ENCODE measurements at places on chromosomes 2 and 18.

DNA sequence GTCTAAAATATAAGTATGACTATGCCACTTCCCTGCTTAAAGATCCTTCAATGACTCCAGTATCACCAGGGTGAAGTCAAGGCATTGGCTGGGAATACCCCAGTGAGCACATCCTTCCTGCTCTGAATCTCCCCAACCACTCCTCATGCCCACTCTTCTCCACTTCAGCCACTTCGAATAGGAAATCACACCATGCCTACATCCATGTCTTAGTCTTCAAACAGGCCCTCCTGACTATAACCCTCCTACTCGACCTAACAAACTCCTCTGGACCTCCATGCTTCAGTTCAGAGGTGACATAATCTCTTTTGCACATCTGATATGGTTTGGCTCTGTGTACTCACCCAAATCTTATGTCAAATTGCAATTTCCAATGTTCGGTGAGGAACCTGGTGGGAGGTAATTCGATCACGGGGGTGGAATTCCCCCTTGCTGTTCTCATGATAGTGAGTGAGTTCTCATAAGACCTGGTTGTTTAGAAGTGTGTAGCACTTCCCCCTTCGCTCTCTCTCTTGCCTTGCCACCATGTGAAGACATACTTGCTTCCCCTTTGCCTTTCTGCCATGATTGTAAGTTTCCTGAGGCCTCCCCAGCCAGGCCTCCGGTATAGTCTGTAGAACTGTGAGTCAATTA lies 87.8 kb upstream of the TFCP2L1 start:
- H3K36me3 ChIP-seq = peaks cover 45% of the 10 kb centered on the region
- H3K4me3 ChIP-seq = no peak overlapping the region
- H3K4me1 ChIP-seq = no peaks in the 10 kb centered on the region
- no peaks in the 10 kb centered on the region for H3K27me3 ChIP-seq
- no peak overlapping the region for H3K27ac ChIP-seq

DNA sequence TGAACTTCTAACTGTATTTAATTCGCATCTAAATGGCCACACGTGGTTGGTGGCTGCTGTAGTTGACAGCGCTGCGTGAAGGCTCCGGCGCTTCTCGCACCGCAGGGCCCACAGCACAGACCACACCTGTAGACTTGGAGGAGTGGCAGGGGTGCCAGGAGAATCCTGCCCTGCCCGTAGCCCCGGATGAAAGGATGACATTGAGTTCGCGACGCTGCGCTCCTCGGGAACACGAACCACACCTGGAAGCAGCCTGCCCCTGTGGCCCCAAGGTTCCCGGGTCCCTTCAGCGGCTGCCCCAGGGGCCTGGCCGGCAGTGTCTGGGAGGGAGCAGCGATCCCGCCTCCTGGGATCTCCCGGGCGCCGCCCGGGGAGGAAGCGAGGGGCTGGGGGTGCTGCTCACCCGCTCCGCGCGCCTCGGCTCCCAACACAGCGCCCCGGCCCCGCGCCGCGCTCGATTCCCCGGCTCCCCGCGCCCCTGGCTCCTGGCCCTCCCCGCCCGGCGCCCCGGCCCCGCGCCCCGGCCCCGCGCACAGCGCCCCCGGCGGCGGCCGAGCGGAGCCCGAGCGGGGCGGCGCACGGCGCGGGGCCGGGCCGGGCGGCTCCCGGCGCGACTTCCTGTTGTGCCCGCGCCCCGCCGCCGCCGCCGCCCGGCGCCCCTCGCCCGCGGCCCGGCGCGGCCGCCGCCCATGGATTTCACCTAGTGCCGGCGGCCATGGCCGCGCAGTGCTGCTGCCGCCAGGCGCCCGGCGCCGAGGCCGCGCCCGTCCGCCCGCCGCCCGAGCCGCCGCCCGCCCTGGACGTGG lies at the start of gene RNPEPL1:
TSS of gene RNPEPL1 (plus strand) at position 613 of the 806 bp plus-strand sequence. CDS start at position 716, 103 bp downstream.
- H3K4me1 ChIP-seq = peaks cover 60% of the 10 kb centered on the region
- no peaks in the 10 kb centered on the region for H3K27me3 ChIP-seq
- peak within 1 kb of the TSS; percentile 96 for H3K27ac ChIP-seq
- H3K36me3 ChIP-seq = peaks cover 13% of the 10 kb centered on the region
- DNase-seq = peak; percentile 62

- peak overlapping the region; percentile 68 for H3K4me3 ChIP-seq
- DNase-seq = no peak
- H3K36me3 ChIP-seq = peaks cover 2% of the 10 kb centered on the region
- no peaks in the 10 kb centered on the region for H3K27me3 ChIP-seq
- peaks cover 93% of the 10 kb centered on the region for H3K4me1 ChIP-seq
These were observed 30.6 kb upstream of the CD8A start for GRCh38 chr2:86821306-86821705.

DNA sequence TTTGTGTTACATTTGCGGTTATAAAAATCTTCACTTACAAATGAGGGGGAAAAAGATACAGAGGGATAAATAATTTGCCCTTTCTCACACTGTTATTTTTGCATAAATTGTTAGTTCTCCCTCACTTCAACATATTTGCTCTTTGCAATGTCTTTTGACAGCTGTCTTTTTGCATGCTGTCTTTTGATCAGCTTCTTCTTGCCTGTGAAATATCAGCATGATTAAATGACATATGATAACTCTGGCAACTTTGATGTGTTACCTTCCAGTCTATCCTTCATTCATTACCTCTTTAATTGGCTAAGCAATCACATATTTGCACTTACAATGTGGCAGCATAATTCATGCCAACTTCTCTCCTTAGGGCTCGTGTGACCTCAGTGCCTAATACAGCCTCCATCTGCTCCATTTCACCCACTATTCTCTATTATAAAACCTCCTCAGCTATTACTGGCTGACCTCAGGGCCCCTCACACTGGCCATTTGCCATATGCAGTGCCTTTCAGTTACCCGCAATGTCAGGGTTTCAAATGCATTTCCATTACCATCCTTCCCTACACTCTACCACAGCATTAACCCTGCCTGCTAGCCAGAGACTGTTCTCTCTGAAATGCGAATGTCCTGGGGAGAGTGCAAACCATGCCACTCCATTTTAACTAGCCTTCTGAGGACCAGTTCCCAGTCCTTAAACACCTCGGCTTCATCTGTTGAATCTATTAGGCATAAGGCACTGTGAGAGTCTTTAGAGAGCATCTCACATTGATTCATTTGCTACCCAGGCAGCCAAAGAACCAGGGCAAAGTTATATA lies 1056.6 kb upstream of the CHAC2 start:
- DNase-seq = no peak
- no peak overlapping the region for H3K4me3 ChIP-seq
- no peaks in the 10 kb centered on the region for H3K36me3 ChIP-seq
- no peak overlapping the region for H3K27ac ChIP-seq

Data from activated naive CD8-positive, alpha-beta T cell treated with anti-CD3 and anti-CD28 coated beads, Interleukin-2, amount 50 U/mL, for 24 hours (primary cell).